Calu3 (cell line): ENCODE measurements at places on chromosomes 6 and 20. TPM values are rescaled to one million over a fixed set of nuclear protein-coding genes. Genes with fewer than 3 reads are reported as not detected.
A peak's percentile ranks its signal among the peaks of the same experiment; 100 is the strongest.

TSPO2 gene
- not detected in 2 replicates for total RNA-seq

DNA sequence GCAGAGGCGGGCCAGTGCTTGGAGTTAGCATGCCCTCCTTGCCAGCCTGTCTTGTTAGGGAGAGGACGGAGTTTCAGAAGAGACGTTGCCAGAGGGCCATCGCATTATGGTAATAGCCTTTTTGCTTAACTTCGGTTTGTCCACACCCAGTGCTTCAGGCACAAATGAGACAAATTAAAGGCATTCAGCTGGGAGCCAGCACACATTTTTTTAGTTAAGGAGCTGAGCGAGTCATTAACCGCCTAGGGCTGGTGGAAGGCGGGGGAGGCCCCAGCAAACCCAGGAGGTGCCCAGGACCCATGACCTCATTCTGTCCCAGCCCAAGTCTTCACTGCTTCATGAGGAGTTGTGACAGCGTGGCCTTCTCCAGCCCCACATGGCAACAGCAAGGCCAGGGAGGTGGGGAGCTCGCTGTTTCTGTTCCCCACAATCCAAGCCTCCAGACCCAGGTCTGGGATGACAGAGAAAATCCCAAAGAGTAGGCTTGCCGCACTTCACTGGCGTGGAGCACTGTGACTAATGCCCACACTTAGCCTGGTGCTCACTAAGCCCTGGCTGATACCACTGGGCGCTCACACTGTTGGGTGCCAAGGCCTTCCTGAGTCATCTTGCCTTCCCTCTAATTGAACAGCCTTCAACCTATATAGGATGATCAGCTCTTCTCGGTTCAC lies 237.1 kb downstream of the ANKRD60 start:
- no peak overlapping the region for H3K27ac ChIP-seq
- peak; percentile 48 for DNase-seq
- H3K4me3 ChIP-seq, result no peak overlapping the region
- no peaks in the 10 kb centered on the region for H3K36me3 ChIP-seq
- H3K4me1 ChIP-seq, result peaks cover 34% of the 10 kb centered on the region

DNA sequence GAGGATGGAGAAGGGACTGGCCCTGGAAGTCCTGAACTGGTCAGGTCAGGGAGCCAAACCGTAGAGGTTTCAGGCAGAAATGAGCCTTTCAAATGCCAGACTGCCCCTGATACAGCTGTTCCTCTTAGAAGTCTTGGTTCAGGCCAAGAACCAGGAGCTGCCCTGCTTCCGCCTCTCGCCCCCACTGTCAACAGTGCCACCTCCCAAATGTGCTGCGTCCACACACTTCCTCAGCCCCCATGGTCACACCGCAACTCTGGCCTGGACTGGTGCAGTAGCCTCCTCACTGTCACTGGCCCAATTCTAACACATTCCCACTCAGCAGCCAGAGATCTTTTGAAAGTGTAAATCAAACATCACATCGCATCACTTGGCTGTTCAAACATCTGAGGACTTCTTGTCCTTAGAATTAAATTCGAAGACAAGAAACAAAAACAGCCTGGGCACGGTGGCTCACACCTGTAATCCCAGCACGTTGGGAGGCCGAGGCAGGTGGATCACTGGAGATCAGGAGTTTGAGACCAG lies 69.7 kb downstream of the STK35 start:
- no peak overlapping the region for H3K4me3 ChIP-seq
- peaks cover 67% of the 10 kb centered on the region for H3K27me3 ChIP-seq

- H3K27me3 ChIP-seq, result no peaks in the 10 kb centered on the region
- H3K4me1 ChIP-seq, result no peaks in the 10 kb centered on the region
- DNase-seq, result no peak
Measured at GRCh38 chr20:21126581-21126870, 644 bp downstream of the KIZ start.

DNA sequence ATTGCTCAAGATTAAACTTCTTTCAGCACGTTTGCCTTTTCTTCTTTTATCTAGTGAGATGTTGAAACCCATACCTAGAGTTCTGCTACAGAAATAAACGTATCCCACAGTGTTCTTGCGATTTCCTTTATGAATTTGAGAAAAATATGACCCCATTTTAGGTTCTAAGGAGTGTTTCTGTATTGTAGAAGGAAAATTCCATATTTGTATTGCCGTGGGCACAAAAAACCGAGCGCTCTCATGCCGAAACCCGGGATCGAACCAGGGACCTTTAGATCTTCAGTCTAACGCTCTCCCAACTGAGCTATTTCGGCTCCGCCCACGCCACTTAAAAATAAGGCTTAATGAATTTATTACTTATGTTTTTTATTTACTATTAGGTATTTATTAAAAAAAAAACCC lies 23.7 kb downstream of the ZNF311 start:
- H3K4me3 ChIP-seq, result peak overlapping the region; percentile 68
- DNase-seq, result peak; percentile 84
- peaks cover 52% of the 10 kb centered on the region for H3K36me3 ChIP-seq
- peaks cover 43% of the 10 kb centered on the region for H3K4me1 ChIP-seq
- no peaks in the 10 kb centered on the region for H3K27me3 ChIP-seq

- no peaks in the 10 kb centered on the region for H3K4me1 ChIP-seq
- H3K27ac ChIP-seq, result no peak overlapping the region
- no peak for DNase-seq
Measured at GRCh38 chr20:46293084-46293483, 15.2 kb downstream of the CDH22 start.

GRCh38 chr6:159852877-159853276 lies 37.9 kb upstream of the MAS1 start:
- no peak overlapping the region for H3K4me3 ChIP-seq
- H3K27me3 ChIP-seq, result peaks cover 20% of the 10 kb centered on the region
- no peaks in the 10 kb centered on the region for H3K36me3 ChIP-seq
- peak; percentile 37 for DNase-seq
- no peak overlapping the region for H3K27ac ChIP-seq

GRCh38 chr6:23534351-23534750 lies 591.7 kb upstream of the NRSN1 start:
- no peak overlapping the region for H3K4me3 ChIP-seq
- H3K27ac ChIP-seq, result no peak overlapping the region
- H3K36me3 ChIP-seq, result no peaks in the 10 kb centered on the region
- no peak for DNase-seq
- no peaks in the 10 kb centered on the region for H3K4me1 ChIP-seq

GRCh38 chr6:42448927-42449659 lies 2.6 kb downstream of the TRERF1 start:
- H3K27me3 ChIP-seq, result peaks cover 60% of the 10 kb centered on the region
- no peak for DNase-seq
- peaks cover 20% of the 10 kb centered on the region for H3K4me1 ChIP-seq
- H3K4me3 ChIP-seq, result no peak overlapping the region

DNA sequence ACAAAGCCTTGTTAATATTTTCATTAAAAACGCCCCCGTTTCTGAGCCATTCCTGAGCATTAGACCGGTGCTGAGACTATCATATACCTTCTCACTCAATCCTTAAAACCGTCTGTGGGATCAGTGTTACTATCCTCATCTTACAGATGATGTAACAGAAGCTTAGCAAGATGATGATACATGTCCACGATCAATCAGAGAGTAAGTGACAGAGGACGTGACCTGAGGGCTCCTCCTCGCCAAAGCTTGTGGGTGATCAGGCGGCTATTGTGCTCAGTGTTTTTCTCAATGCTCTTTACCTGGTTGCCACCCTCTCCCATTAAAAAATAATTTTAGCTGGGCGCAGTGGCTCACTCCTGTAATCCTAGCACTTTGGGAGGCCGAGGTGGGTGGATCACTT lies 113.1 kb downstream of the MTHFD1L start:
- H3K4me3 ChIP-seq, result no peak overlapping the region
- DNase-seq, result no peak
- peaks cover 25% of the 10 kb centered on the region for H3K36me3 ChIP-seq
- H3K27me3 ChIP-seq, result no peaks in the 10 kb centered on the region
- H3K27ac ChIP-seq, result no peak overlapping the region

NHLRC1 gene
- total RNA-seq, result 0.92 and 1.1 TPM in 2 replicates

MRPS26 gene
- 30.7 and 35.6 TPM in 2 replicates for total RNA-seq

- DNase-seq, result no peak
- peaks cover 30% of the 10 kb centered on the region for H3K4me1 ChIP-seq
- no peaks in the 10 kb centered on the region for H3K36me3 ChIP-seq
- no peak overlapping the region for H3K4me3 ChIP-seq
- H3K27me3 ChIP-seq, result no peaks in the 10 kb centered on the region
Measured at GRCh38 chr6:12261502-12261901, 28.7 kb upstream of the EDN1 start.

GRCh38 chr6:155061381-155061780 lies 66.3 kb downstream of the TIAM2 start:
- H3K4me3 ChIP-seq, result no peak overlapping the region
- no peak for DNase-seq
- H3K4me1 ChIP-seq, result peaks cover 8% of the 10 kb centered on the region
- no peak overlapping the region for H3K27ac ChIP-seq
- no peaks in the 10 kb centered on the region for H3K27me3 ChIP-seq

SIRPA gene
- total RNA-seq, result 24.0 and 28.3 TPM in 2 replicates

- peak overlapping the region; percentile 2 for H3K4me3 ChIP-seq
- H3K27ac ChIP-seq, result peak overlapping the region; percentile 38
- H3K36me3 ChIP-seq, result peaks cover 80% of the 10 kb centered on the region
Measured at GRCh38 chr6:42101186-42101657, 41.2 kb downstream of the C6orf132 start.

FAM209B gene
- total RNA-seq, result not detected in 2 replicates

- H3K27ac ChIP-seq, result no peak overlapping the region
- no peaks in the 10 kb centered on the region for H3K36me3 ChIP-seq
- no peak overlapping the region for H3K4me3 ChIP-seq
- peaks cover 8% of the 10 kb centered on the region for H3K4me1 ChIP-seq
- DNase-seq, result no peak
Measured at GRCh38 chr6:137258170-137258569, 39.0 kb upstream of the IFNGR1 start.

- no peaks in the 10 kb centered on the region for H3K27me3 ChIP-seq
- H3K27ac ChIP-seq, result no peak overlapping the region
- H3K4me3 ChIP-seq, result no peak overlapping the region
- H3K36me3 ChIP-seq, result peaks cover 18% of the 10 kb centered on the region
- H3K4me1 ChIP-seq, result no peaks in the 10 kb centered on the region
Measured at GRCh38 chr20:38579921-38580320, 1.1 kb upstream of the ADIG start.

DNA sequence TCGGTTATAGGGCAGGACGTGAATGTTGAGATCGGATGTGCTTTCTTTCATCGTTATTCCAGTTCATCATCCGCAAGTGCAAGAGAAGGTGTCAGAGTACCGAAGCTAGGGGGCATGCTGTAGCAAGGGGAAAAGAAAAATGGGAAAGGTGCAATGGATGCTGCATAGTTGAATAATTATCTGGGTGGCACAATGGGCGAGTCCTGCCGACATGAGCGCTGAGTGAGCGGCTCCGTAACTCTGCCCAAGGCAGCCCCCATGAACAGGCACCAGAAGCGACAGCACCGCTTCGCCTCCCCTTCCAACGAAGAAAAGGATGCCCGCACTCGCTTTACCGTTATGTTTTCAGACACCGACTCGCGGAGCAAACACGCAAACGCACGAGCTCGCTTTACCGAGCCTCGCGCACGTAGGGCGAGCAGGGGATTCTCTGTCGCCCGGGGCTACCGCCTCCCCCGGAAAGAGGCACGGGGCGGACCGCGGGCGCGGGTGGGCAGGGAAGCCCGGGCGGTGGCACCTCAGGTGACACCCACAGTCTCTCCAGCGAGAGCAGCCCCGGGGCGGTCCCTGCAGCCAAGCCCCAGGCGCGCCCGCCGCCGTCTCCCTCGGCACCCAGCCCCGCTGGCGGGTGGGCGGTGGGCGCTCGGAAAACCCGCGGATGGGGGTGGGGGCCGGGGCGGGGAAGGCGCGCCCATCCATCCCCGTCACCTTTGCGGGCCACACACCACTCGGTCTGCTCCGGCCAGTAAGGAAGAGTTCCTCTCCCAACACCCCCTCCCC lies 654 bp downstream of the WASF1 start:
- H3K4me1 ChIP-seq, result no peaks in the 10 kb centered on the region
- no peaks in the 10 kb centered on the region for H3K36me3 ChIP-seq
- H3K27ac ChIP-seq, result no peak overlapping the region
- H3K27me3 ChIP-seq, result no peaks in the 10 kb centered on the region
- no peak overlapping the region for H3K4me3 ChIP-seq
- peak; percentile 40 for DNase-seq

DNA sequence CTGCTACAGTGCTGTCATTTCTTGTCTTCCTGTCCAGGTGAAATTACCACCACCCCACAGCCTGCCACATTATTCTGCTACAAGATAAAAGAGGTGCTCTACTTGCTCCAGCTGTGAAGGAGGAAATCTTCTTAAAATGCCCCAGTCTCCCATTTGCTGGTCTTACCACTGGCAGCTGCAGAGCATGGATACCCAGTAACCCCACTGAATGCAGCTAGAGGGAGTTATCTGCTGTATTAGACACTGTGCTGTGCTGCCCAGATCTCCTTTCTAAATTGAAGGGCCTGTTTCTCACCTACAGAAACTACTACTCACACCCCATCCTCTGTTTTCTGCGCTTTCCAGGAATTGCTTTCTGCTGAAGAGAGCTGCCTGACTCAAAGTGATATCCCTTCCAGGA lies 517.8 kb downstream of the PKHD1 start:
- DNase-seq, result no peak
- no peaks in the 10 kb centered on the region for H3K36me3 ChIP-seq
- no peak overlapping the region for H3K4me3 ChIP-seq
- H3K27me3 ChIP-seq, result no peaks in the 10 kb centered on the region
- peaks cover 18% of the 10 kb centered on the region for H3K4me1 ChIP-seq

- peaks cover 16% of the 10 kb centered on the region for H3K4me1 ChIP-seq
- no peaks in the 10 kb centered on the region for H3K36me3 ChIP-seq
- no peaks in the 10 kb centered on the region for H3K27me3 ChIP-seq
- H3K27ac ChIP-seq, result no peak overlapping the region
- peak; percentile 28 for DNase-seq
Measured at GRCh38 chr6:108995296-108995695, 99.3 kb downstream of the SESN1 start.

DNA sequence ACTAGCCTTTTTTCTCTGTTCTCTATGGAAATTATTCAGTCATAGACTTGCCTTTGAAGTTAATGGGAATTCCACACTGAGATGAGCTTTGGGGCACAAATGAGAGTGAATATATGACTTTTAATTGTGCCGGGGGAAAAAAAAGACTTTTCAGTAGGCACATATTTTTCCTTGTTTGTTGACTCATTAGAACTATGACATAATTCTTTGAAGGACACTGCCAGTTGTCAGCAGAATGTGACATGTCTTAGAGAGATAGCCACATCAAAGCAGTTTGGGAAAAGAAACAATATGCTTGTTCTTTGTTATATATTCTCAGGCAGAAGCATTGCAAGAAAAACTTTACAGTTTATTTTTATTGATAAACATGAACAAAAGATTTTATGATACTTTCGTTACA lies 138.3 kb downstream of the COL9A1 start:
- H3K4me3 ChIP-seq, result no peak overlapping the region
- no peak overlapping the region for H3K27ac ChIP-seq
- peaks cover 16% of the 10 kb centered on the region for H3K4me1 ChIP-seq
- H3K27me3 ChIP-seq, result peaks cover 44% of the 10 kb centered on the region
- DNase-seq, result no peak

BTN1A1 gene
- total RNA-seq, result not detected in 2 replicates

KCNK5 gene
- total RNA-seq, result 62.4 and 77.5 TPM in 2 replicates

DNA sequence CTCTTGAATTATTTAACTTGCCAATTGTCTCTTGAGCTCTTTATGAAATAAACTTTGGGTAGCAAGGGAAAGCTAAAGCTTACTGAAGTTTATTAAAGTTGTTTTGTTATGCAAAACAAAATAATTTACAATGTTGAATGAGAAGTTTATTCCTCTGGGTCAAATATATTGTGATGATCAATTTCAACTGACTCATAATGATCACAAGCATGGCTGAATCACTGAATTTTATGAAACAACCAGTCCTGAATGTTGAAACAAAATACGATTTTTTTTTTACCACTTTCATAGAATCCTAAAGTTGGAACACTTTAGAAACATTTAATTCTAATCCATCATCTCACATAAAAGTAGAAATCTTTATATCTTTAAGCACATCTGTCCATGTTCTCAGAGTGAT lies 110.3 kb downstream of the RWDD2A start:
- H3K27me3 ChIP-seq, result no peaks in the 10 kb centered on the region
- H3K27ac ChIP-seq, result no peak overlapping the region
- no peaks in the 10 kb centered on the region for H3K4me1 ChIP-seq
- no peak for DNase-seq
